ENCODE measurements at places on chromosomes 2 and 18. TPM values are rescaled to one million over a fixed set of nuclear protein-coding genes. Genes with fewer than 3 reads are reported as not detected.

The CEBPZ gene
- total RNA-seq, result 40.0 TPM

The RAMP1 gene
- total RNA-seq, result 1.8 TPM

The AFF3 gene
- total RNA-seq, result 10.6 TPM

The TUBB6 gene
- total RNA-seq, result 8.3 TPM

The EPB41L3 gene
- 98.6 TPM for total RNA-seq

The MAP2 gene
- total RNA-seq, result 1.6 TPM
